SK-N-SH treated with all-trans-retinoic acid at 6 μM for 48 hours (cell line): ENCODE measurements at places on chromosomes 3 and 15.

GRCh38 chr15:52164631-52165265 is 26.4 kb downstream of the GNB5 start:
- ATAC-seq: no peak

GRCh38 chr3:44109771-44110361 is 131.8 kb upstream of the TOPAZ1 start:
- ATAC-seq: no peak

DNA sequence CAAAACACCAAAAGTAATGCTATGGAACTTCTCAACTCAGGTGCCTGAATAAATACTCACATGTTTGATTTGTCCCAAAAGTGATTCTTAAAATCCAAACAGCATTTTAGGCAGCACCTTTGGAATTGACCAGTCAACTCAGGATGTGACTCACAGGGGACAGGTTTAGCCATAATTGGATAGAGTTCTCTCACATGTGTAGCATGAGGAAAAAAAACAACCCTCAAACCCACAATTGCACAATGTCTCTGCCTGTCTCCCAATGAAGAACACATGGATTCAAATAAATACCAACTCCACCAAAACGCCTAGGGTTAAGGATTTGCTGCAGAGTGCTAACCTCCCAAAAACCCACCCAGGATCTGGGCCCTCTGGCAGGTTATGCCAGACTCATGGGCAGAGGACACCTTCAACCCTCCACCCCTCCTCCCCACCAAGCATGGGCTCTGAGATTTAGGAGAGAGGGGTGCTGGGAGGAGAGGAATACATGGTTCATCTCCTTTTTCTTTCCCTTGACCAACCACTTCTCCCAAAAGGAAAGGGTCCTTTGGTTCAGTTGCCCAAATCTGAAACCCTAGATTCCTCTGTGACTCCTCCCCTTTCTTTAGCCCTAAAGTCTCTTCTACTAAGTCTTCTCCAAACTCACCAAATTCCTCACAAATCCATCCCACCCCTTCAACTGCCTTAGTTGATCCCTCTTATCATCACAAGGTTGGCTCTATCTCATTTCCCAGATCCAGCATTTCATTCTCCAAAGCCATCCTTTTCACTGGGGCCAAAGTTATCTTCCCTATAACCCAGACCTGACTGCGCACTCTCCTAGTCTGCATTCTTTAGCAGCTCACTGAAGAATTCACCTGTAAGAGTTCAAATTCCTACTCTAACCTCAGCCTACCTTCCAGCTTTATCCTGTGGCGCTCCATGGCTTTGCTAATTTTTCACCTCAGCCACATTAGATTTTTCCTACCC is 7.7 kb downstream of the RYK start:
- peak; percentile 57 for ATAC-seq

DNA sequence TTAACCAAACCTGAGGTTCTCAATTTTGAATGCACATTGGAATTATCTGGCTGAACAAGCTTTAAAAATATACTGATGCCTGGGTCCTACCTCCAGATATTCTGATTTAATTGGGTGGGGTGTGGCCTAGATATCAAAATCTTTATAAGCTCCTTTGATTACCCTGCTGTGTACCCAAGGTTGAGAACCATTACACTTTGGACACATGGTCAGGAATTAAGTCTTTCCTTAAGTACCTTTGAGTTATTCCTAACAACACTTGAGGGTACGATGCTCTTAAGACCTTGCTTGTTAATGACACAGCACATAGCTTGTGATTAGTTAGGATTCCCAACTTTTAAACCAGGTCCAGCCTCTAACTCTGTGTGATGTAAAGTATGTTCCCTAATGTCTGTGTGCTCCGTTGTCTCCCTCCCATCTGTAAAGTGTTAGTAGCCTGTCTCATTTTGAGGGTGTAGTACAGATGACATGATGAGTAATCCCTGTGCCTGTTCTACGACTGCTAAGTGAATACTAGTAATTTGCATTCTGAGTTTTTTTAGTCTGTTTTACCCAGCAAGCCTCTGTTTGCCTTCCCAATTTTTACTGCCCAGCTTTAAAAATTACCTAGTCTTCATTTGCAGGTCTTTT is 154.9 kb downstream of the KLHL25 start:
- peak; percentile 99 for ATAC-seq

- ATAC-seq: no peak
Observed at GRCh38 chr15:51731549-51732267, 5.7 kb downstream of the LYSMD2 start.

DNA sequence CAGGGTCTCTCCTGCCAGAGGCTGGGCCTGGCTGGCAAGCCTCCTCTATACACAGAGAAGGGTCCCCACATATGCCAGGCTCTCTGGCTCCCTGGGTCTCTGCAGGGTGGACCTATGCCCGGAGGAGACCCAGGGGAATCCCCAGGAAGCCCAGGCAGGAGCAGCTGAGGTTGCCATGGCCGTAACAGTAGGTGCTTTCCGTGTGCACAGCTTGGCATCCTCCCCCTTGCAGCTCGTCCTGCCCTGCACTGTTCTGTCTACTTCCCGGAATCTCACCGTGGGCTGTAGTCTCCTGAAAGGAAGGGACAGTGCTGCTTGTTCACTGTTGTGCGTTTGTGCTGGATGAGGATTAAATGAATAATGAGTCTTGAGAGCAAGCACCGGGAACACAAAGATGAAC is 47.8 kb downstream of the DAPK2 start:
- ATAC-seq: peak; percentile 37

- ATAC-seq: no peak; the same call in 2 of the 3 replicates
Observed at GRCh38 chr3:37279236-37279635, 104.9 kb upstream of the LRRFIP2 start.

- no peak for ATAC-seq
Observed at GRCh38 chr15:65096481-65097385, 18.3 kb downstream of the UBAP1L start.

- ATAC-seq: no peak
Observed at GRCh38 chr3:134887536-134887935, 92.5 kb downstream of the EPHB1 start.

- peak; percentile 87 for ATAC-seq
Observed at GRCh38 chr3:170383567-170383966, 26.1 kb downstream of the SKIL start.

DNA sequence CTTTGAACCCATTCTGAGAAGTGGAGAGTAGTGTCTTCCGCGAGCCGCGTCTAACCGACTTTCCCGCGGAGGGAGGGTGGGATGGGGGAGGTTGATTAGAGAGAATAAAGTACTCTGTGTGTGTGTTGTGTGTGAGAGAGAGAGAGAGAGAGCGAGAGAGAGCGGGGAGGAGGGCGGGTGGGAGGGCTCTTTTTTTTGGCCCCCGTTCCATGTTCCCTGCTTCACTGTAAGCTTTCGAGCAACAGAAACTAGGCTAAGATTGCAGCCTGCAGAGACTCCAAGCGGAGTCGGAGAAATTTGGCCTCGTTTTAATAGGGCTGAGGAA is 1.6 kb upstream of the MEIS2 start:
- peak; percentile 4; the same call in 2 of the 3 replicates for ATAC-seq

- ATAC-seq: no peak
Observed at GRCh38 chr3:132854856-132855535, 132.8 kb upstream of the NPHP3 start.

DNA sequence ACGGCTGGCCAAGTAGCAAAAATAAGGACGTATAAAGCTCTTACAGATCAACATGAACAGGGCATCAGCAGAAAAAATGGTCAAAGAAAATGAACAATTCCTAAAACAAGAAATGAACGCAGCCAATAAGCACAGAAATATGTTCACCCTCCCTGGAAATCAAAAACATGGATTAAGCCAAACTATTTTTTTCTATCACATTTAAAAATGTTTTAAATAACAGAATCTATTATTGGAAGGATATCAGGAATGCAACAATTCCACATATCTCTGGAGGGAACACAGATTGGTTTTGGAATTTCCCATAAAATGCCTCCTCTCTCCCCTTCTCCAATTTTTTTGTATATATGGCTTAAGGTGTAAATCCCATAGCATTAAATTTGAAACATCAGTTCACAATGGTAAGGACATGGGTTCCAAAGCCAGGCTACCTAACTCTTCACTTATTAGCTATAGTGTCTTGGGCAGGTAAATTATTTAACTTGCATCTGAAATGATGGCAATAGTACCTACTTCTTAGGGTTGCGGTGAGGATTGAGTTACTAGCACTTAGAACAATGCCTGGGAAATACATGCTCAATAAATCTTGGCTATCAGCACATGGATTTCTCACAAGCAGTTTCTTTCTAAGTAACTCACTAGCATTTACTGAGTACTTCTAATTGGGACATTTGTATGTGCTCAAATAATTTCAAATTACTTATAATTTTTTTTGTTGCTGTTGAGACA is 10.1 kb downstream of the UACA start:
- no peak for ATAC-seq

DNA sequence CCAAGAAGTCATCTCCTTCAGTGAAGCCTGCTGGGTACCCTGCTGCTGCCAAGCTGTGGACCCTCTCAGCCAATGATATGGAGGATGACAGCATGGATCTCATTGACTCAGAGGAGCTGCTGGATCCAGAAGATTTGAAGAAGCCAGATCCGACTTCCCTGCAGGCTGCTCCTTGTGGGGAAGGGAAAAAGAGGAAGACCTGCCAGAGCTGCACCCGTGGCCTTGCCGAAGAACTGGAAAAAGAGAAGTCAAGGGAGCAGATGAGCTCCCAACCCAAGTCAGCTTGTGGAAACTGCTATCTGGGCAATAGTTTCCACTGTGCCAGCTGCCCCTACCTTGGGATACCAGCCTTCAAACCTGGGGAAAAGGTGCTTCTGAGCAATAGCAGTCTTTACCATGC is 13.7 kb upstream of the ANP32A start:
- ATAC-seq: no peak

DNA sequence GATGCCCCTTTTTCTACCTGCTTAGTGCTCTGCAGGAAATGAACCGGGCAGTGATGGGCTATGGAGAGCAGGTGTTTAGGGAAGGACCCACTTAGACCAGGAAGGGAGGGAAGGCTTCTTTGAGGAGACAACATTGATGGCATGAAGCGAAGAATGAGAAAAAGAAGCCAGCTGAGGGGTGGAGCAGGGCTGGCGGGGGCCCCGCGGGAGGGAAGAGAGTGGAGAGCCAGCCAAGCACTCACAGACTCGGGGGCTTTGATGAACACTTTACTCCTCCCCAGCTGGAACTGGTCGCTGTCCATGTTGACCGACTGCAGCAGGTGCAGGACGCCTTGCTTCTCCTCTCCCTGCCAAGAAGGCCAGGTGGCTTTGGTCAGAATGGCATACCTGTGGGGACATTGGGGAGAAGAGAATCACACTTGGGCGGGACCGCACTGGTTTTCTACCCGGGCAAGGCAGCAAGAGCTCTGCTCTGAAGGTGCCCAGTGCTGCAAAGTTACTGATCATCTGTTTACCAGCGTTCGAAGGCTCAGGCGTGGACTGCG is 28.4 kb upstream of the LDHAL6B start:
- no peak for ATAC-seq

DNA sequence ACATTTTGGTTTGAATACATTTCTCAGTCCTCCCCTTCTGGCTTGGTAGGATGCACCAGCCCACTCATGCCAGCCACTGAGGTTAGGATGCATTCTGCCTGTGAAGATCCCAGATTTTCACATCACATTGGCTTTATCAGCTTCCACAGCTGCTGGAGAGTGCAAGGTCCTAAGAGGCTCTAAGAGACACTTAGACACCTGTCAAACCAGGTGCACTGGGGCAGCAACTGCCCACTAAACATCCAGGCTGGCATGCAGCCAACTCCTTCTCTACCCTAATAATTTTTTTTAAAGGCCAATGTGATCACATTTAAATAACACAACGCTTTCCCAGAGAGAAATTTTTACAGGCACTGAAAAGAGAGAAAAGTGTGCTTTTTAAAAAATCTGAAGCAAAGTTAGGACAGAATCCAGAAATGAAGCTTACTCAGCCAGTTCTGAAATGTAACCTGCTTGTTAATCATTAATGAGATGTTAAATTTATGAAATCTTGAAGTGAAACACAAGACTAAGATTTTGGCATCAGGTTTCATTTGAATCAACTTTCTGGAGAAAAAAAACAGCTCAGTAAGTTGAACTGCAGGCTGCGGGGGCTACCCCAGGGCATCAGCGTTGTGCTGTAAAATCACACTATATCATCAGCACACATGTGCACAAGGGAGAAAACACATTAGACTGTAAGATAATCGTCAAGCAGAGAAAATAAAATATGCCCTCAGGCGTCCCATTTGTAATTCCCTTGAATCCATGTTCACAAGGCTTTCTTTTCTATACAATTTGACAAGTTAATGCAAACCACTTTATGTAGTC is 312.9 kb downstream of the ZBBX start:
- no peak for ATAC-seq

- ATAC-seq: no peak
Observed at GRCh38 chr3:78351334-78351733, 1311.4 kb downstream of the ROBO2 start.

DNA sequence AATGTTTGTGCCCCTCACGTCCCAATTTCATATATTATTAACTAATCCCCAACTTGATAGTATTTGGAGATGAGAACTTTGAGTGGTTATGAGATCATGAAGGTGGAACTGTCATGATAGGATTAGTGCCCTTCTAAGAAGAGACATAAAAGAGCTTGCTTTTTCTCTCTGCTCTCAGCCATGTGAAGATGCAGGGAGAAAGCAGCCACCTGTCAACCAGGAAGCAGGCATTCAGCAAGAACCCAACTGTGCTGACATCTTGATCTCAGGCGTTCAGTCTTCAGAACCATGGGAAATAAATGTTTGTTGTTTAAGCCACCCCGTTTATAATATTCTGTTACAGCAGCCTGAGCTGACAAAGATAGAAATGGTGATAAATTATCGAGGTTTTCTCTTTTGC is 278.7 kb upstream of the KCNMB2 start:
- no peak for ATAC-seq

- ATAC-seq: peak; percentile 56
Observed at GRCh38 chr3:27521179-27521871, 37.1 kb upstream of the SLC4A7 start.

DNA sequence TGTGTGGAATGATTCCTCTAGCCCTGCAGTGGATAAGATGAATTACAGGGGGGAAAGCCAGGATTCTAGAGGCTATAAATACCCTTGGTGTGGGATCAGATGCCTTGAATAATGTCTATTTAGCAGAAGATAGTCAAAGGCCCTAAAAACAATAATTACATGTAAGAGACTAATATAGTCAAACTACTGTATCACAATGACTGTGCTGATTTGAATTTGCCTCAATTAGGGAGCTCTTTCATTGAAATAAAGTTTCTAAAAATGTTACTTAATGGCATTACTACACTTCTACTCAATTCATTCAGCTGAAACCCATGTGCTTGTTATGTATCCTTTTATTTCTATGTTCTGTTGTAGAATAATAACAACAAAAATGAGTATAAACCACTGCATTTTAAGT is 915.6 kb downstream of the TUSC7 start:
- no peak for ATAC-seq

- no peak for ATAC-seq
Observed at GRCh38 chr15:59531066-59531675, 80.4 kb upstream of the GCNT3 start.

GRCh38 chr15:64746921-64747320 is 28.5 kb downstream of the RBPMS2 start:
- ATAC-seq: no peak

- ATAC-seq: no peak
Observed at GRCh38 chr3:145272684-145273083, 888.3 kb downstream of the PLOD2 start.
